Right atrium auricular region (tissue), 2 donors: ENCODE measurements at places on chromosomes 7 and 10.
A peak's percentile ranks its signal among the peaks of the same experiment; 100 is the strongest.

GRCh38 chr7:149719912-149720335, 53.5 kb downstream of the ZNF467 start:
- peak; percentile 56 for DNase-seq

- no peak for DNase-seq
These were observed 2.6 kb downstream of the HOXA9 start for GRCh38 chr7:27162561-27163287.

DNA sequence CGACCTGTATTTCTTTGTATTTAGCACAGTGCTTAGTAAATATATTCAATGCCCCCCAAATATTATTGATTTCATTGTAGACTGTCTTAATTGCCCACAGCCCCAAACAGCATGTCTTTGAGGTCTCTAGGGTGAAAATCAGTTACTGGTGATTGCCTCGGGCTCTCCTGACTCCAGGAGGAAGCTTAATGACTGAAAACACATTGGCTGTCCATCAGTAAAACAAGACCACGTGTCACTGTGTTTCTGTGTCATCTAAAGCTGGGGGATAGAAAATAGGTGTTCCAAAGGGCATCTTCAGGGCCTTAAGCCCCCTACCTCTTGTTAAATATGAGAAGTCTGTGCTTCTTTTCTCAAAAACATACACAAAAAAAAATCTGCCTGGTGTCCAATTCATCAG, 67.9 kb downstream of the CACNA2D1 start:
- DNase-seq = no peak

GRCh38 chr10:118511711-118512110, 83.7 kb downstream of the PRLHR start:
- no peak for DNase-seq

DNA sequence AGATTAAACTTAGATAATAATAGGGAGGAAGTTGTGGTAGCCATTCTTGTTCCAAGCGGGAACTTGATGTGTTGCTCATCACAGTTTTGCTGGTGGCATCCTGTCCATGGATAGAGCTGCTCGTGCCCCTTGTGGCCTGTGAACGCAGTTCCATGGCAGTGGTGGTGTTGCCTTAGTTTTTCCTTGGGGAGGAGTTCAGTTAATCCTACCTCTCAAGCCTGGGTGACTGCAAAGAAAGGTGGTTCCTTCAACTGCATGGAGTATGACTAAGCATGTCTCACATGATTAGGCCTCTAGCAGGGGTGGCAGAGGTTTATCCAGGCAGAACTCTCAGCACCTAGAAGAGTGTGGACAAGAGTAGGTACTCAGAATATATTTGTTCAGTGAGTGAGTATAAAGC, 99.7 kb downstream of the MAPK8 start:
- no peak for DNase-seq

GRCh38 chr7:121105262-121105661, 116.8 kb downstream of the CPED1 start:
- DNase-seq = no peak

DNA sequence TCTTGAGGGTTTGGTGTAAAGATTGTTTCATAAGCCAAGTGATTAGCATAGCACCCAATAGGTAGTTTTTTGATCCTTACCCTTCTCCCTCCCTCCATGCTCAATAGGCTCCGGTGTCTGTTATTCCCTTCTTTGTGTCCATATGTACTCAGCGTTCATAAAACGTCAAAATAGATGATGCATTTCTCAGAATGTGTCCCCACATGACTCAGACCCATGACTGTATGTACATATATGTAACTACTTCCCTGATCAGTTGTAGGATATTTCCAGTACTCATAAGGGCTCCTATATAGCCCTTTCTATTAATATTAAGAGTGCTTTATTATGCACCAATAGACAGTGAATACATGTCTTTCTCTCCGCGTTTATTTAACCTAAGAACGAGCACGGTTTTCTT, 466.9 kb downstream of the KIF20B start:
- DNase-seq = no peak

DNA sequence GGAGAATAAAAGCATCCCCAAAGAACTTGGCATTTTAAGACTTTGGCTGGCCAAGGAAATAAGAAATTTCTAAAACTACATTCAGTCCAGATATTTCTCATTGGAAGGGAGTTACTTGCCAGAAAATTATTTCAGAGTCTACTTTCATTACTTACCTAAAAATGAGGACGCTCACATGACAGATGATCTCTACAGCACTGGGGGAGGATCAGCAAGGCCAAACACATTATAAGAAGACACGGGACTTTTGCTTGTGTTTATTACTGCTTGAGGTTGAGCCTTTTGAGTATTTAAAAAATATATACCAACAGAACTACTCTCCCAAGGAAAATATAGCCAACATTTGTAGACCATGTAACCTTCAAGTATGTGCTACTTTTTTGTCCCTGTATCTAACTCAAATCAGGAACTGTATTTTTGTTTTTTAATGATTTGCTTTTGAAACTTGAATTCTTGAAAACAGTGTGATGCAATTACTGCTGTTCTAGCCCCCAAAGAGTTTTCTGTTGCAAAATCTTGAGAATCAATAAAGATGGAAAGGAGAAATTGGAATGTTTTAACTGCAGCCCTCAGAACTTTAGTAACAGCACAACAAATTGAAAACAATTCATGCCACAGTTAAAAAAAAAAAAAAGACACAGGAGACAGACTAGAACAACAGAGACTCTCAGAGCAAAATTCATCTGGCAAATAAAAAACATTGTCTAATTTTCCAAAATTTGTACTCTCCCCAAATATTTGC, 128.1 kb downstream of the ZNF438 start:
- DNase-seq = no peak

DNA sequence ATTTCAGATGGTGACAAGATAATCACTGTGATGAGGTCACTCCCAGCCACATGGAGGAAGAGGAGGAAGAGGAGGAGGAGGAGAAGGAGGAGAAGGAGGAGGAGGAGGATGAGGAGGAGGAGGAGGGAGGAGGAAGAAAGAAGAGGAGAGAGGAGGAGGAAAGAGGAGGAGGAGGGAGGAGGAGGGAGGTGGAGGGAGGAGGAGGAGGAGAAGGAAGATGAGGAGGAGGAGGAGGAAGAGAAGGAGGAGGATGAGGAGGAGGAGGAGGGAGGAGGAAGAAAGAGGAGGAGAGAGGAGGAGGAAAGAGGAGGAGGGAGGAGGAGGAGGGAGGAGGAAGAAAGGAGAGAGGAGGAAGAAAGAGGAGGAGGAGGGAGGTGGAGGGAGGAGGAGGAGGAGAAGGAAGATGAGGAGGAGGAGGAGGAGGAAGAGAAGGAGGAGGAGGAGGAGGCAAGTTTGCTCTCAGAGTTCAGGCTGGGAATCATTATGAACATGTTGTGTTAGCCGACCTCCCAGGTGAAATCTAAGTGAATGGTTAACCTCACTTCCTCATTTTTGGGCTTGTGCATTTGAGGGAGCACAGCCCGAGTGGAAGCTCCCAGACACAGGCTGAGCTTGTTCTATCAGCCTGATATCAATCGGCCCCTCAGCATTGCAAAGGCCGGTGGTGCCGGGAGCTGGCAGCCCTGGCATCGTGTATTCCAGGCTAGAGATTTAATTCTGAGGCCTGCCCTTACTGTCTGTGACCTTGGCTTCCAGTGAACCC, 236.2 kb upstream of the PITRM1 start:
- DNase-seq = no peak

- no peak for DNase-seq
These were observed 1.3 kb upstream of the FOXL3 start for GRCh38 chr7:288671-289101.

DNA sequence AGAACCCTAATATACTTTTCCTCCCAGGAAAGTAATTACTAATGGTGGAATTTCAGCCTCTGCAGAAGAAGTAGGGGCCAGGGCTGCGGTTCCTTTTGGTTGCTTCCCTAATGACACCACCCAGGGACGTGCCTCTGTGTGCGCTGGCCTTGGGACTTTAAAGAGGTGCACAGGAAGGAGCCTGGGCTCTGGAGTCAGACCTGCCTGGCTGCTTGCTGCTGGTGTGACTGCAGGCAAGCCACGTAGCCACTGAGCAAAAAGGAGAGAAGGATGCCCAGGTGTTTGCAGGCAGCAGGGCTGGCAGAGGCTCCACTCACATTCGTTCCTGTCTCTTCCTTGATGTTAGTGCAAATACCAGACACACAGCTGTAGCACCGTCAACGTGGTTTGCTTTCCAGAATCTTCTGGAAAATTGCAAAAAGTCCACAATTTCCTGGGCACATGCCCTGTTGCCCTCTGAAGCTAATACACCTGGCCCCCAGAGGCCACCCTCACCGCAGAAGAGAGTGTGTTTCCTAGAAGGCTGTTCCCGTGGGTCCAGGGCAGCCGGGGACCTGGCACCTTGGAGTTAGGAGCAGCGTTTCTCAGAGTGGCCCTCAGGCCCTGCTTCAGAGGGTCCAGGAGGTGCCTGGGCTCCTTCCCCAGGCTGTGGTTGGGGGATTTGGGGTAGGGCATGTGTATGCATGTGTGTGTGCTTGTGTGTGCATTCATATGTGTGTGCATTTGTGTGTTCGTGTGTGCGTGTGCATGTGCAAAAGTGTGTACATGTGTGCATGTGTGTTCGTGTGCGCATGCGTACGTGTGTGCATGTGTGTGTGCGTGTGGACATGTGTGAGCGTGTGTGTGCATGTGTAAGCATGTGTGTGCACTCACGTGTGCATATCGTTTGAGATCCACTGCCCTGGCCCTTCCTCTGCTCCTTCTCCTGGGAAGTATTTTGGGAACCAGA, 12.8 kb upstream of the PRKAG2 start:
- DNase-seq = no peak

DNA sequence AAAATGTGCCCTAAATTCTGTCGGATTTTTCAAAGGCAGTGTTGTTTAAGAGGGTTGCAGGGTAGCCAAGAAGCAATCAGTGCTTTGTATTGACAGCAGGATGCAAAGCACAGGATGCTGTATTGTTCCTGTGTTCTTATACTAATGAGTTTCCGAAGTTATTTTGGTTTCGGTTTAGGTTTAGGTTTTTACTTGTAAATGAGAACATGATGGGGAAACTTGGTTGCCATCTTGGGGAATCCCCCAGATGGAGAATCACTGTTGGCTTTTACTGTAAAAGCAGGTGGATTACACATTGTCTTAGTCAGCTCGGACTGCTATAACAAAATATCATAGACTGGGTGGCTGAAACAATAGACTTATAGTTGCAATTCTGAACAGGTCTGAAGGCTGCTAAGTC, 72.1 kb downstream of the INHBA start:
- no peak for DNase-seq

DNA sequence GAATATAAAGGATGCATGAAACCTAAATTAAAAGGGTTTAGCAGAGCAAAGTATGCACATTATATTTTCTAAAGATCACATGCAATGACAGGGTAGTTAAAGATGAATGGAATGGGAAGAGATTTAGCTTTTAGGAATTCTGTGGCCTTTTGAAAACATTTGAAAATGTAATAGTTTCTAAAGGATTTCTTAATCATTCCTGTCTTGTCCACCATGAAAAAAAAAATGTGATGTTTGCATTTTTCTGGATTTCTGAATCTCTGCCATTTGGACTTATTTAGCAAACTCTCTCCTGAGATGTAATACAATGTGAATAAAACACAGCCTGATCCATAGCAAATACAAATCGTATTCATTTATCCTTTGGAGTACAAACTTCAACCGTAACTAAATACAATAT, 126.6 kb upstream of the RAB11FIP2 start:
- DNase-seq = no peak

- no peak for DNase-seq
These were observed 828 bp downstream of the BNIP3 start for GRCh38 chr10:131980761-131981428.

- no peak for DNase-seq
These were observed 32.8 kb downstream of the ARL4A start for GRCh38 chr7:12719981-12720865.

DNA sequence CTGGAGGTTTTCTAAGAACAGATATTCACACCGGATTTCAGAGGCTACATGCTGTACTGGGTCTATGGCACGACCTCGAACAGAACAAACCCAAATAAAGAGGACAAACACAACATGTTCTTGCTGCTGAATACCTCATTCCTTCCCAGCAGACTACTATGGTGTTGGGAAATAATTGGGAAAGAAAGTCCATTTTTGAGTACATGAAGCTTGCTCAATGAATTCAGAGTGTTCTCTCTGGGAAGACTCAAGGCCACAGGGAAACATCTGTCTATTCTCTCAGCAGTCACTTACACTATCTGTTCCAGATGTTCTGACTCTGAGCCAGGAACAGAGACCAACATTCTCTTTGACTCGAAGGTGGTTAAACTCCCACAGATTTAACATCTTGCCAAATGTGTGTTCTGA, 30.9 kb downstream of the LAMB1 start:
- no peak for DNase-seq

GRCh38 chr7:158821171-158822031, 7.9 kb downstream of the ESYT2 start:
- DNase-seq = no peak

- no peak for DNase-seq
These were observed 77.9 kb downstream of the MRPL32 start for GRCh38 chr7:43010061-43010460.

DNA sequence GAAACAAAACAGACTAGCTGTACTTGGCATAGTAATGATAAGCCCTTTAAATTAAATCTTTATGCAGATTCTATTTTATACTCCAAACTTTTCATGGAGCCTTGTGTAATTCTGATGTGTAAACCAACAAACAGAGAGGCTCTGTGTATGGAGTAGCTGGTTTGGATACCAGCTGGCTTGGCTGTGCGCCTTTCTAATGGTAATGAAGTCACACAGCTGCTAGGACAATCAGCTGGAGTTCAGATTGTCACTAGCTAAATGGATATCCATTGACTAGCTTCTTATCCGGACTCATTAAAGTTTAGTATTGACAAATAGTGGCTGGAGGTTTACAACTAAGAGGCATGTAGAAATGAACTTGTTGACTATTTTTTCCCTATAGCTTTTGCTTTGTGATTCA, 398.4 kb downstream of the DGKB start:
- no peak for DNase-seq

GRCh38 chr10:89003344-89003743, 12.7 kb downstream of the FAS start:
- DNase-seq = no peak

DNA sequence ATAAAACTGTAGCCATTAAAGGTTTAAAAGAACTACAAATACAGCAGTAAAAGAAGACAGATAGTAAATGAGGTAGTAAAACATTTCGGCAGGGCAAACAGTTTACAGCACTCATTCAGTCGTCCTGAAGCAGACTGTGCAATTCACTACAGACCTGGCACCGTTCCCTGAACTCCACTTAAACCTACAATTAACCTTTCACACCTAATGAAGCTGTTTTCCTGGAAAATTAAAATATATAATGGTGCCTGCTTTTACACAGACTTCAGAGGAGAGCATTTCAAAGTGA, 335.3 kb downstream of the GFRA1 start:
- DNase-seq = no peak

DNA sequence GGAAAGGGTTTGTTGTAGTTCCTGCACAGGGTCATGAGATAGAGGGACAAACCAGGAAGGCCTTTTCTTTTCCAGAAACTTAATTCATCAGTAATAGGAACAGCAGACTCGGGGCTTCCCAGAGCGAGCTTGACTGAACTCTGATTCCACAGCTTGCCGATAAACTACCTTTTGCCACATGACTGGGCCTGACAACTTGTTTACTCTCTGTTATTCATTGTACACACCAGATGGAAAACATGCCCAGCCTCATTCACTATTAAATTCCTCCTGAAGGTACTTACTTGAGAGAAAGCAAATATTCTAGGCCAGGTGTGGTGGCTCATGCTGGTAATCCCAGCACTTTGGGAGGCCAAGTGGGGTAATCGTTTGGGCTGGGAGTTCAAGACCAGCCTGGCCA, 77.1 kb upstream of the FGFR2 start:
- no peak for DNase-seq
